Glomerular endothelial cell (primary cell): ENCODE measurements at places on chromosomes 4 and X. TPM values are rescaled to one million over a fixed set of nuclear protein-coding genes. Genes with fewer than 3 reads are reported as not detected.

ZNF732 gene
- 0.05 and 1.1 TPM in 2 replicates for total RNA-seq

MAGEE2 gene
- not detected in 2 replicates for total RNA-seq

MAGEC2 gene
- not detected in 2 replicates for total RNA-seq

PNMA6A gene
- 2.1 and 2.5 TPM in 2 replicates for total RNA-seq

PDHA2 gene
- not detected in 2 replicates for total RNA-seq

SLC2A9 gene
- 3.0 and 3.8 TPM in 2 replicates for total RNA-seq

HTN3 gene
- not detected in 2 replicates for total RNA-seq

PRRG3 gene
- total RNA-seq: 0.99 TPM in 1 of 2 replicates, not detected in the other

HCFC1 gene
- total RNA-seq: 54.4 and 91.0 TPM in 2 replicates

FAM120C gene
- 1.6 and 6.7 TPM in 2 replicates for total RNA-seq

EIF2S3 gene
- 126 and 165 TPM in 2 replicates for total RNA-seq

GRCh38 chr4:134243742-134244713, 42.4 kb upstream of the PABPC4L start:
- DNase-seq: no peak

GRCh38 chr4:90030953-90031352, 96.2 kb upstream of the CCSER1 start:
- DNase-seq: no peak

DNA sequence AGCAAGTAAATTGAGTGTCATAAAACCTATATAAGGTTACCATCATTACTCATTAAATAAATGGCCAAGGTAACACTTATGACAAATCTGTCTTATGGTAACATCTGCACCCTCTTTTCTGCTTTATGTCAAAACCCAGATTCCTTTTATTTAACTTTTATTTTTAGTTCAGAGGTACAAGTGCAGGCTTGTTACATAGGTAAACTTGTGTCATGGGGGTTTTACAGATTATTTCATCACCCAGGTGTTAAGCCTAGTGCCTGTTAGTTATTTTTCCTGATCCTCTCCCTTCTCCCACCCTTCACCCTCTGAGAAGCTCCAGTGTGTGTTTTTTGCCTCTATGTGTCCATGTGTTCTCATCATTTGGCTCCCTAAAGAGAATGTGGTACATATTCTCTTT, 930.7 kb downstream of the CCSER1 start:
- no peak for DNase-seq

GRCh38 chr4:148258535-148258934, 183.7 kb downstream of the NR3C2 start:
- DNase-seq: no peak

DNA sequence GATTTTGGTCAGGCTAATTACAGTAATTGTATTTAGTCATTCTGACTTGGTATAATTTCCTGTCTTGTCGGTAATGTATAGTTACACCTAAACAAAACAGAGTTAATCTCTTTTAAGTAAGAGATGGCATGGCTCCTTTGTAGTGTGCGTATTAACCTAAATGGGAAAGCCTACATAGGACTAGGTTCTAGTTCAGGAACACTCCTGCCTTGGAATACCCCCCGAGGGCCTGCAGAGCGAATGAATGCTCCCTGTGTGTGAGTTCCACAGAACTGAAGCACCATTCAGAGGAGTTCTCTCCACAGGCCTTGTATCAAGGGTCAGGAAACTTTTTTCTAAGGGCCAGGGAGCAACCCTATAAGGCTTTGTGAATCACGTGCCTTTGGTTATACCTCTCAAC, 44.9 kb upstream of the STIM2 start:
- no peak for DNase-seq

DNA sequence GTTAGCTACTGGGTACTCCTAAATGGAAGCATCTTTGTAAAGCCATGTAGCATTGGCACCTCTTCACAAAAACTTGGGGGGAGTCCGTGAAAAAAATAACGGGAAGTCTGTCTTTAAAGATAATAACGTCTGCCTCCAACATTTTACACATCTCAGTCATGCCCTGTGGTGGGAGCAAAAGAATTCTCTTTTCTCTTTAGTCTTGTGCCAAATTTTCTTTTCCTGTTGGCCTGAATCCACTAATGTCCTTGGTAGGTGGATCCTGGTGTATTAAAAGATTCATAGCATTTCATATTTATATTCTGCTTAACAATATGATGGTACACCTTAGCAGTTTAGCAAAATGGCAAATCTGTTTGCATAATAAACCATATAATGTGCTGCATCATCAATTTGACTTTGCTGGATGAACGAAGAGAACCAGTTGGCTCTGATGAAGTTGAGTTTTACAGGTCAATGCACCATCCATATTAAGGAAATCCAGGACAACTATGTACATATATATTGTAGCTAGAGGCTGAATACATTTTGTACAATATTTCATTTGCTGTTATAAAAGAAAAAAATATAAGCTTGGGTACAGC, 746.4 kb upstream of the MAGEB2 start:
- no peak for DNase-seq

DNA sequence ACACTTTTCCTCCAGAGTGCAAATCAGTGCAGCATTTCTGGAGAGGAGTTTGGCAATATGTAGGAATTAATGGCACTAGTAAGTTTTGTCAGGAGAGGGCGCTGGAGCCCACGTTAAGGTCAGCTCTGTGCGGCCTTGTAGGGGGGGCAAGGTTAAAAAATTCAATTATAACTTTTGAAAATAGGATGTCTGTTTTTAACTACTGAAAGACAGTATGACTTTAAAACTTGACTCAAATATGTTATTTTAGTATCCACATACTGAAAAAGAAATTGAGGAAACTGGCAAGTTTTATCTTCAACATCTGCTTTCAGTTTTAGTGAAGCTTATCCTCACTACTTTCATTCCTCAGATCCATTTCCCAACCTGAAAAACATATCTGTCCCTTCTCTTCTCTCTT, 30.9 kb upstream of the HSD17B13 start:
- DNase-seq: peak; percentile 22

DNA sequence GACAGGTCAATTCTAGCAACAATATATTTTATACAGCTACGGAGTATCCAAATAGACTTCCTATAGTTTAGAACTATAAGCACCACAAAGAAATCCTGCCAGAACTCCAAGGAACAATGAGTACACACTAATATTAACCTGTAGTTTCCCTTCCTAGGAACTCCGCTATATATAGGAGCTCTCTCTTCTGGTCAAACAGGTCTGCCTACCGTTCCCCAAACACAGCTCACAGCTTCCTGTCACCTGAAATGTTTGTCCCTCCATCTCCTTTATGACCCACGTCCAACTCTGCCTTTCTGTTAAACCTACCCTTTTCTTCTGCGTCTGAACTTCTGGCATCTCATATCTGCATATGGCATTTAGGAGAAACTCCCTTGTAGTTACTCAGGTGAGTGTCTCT, 10.5 kb upstream of the GJB1 start:
- no peak for DNase-seq

DNA sequence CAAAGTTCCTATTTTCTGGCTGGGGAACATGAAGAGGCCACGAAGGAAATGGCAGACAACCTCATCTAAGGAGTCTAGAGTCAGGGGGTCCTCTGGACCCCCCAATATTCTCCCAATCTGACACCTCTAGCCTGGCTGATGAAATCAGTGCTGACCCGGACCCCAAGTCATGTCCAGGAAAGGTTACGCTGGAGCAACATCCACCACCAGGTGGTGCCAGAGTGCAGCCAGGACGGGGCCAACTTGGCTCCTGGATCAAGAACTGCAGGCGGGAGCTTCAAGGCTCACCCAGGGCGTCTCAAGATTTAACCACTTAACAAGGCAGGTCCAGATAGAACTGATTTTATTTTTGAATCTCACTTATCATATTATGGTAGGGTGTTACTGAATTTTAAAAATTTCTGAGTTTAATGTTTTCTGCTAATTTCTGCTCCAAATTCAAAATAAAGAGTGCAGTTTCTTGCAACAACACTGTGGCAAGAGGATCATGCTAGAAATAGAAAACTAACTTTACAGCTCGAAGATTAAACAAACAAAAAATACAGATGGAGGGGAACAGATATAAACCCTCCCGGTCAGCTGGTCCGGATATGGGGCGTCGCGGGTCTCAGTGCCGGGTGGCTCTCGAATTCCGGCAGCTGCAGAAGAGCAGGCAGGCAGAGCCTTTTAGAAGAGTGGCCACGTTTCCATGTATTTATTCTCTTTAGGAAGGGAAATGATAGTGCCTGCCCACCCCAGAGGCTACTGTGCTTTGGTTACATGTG, 135.5 kb downstream of the AFAP1 start:
- no peak for DNase-seq

DNA sequence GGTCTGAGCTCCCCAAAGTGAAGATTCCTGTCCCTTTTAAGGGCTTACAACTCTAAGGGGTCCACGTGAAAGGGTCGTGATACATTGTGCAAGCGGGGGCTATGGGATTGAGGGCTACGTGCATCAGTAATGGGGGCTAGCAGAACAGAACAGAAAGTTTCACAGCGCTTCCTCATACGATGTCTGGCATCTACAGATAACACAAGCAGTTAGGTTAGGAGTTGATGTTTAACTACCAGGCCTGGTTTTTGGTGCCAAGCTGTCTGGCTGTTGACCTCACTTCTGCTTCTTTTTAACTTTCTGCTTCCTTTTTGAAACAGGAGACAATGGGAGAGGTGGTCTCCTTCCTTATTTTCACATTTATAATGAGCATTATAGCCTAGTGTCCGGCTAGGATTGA, 368.6 kb upstream of the CXorf51A start:
- DNase-seq: no peak

DNA sequence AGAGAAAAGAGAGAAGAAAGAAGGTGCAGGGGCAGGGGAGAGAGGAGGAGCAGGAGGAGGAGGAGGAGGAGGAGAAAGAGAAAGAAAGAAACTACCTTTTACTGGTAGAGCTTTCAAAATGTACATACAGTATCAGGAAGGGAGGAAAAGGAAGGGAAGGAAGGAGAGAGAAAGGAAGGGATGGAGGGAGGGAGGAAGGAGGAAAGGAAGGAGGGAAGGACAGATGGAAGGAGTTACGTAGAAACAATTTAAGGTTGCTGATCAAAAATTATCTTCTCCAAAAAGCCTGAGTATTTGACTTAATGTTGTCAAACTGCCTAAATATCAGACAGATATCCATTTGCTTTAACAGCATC, 13.4 kb downstream of the TBC1D9 start:
- DNase-seq: no peak

- DNase-seq: no peak
These were observed 34.1 kb upstream of the CLDN24 start for GRCh38 chr4:183356173-183356830.

DNA sequence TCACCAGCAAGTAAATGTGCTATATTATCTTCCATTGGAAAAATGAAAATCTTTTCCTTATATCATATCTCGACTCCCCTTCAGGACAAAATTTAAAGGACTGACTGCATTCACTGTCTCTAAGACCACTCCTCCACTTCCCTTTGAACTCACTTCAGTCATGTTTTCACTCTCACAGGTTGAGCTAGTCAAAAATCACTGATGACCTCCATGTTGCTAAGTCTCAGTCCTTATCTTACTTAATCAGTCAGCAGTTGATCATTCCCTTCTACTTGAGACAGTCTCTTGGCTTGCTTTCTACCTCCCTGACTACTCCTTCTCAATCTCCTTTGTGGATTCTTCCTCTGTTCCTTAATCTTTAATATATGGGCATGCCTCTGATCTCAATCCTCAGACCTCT, 117.0 kb upstream of the LSM6 start:
- DNase-seq: no peak

GRCh38 chr4:171896426-171896825, 83.2 kb downstream of the GALNTL6 start:
- DNase-seq: no peak

DNA sequence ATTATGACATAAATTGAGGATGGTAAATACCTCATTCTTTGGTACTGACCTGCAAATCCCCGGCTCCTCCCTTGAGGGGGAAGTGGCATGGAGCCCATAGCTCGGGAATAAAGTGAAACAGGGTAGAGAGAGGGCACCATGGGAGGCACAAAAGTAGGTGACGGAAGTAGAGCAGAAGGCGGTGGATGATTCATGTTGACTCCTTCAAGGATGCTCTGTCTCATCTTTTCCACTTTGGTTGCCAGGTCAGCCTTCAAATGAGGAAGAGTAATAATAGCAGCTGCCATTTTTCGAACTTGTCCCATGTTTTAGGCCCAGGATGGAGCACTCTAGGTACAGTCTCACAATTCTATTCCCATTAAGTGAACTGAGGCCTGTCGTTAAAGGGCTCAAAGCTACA, 41.4 kb upstream of the PHF8 start:
- DNase-seq: no peak

GRCh38 chr4:97866821-97867556, 276.3 kb downstream of the STPG2 start:
- DNase-seq: no peak

DNA sequence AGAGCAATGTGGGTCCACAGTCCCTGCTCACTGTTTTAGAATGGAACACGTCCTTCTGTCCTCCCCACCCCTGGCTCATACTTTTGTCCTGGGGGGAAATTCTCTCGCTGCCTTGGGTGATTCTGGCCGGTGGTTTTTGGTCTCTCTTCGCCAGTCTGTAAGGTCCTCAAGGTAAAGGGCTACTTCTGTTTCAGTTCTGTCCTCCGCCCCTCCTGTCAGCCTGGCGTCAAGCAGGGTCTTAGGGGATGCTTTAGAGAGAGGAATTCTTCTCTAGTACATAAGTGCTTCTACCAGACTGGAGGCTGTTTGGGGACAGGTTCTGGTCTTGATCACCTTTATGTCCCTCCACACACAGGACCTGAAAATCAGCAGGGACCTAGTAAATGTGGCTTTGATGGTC, 617 bp upstream of the MRFAP1L1 start:
- no peak for DNase-seq

- DNase-seq: no peak
These were observed 556.3 kb downstream of the GALNTL6 start for GRCh38 chr4:172369471-172369959.

DNA sequence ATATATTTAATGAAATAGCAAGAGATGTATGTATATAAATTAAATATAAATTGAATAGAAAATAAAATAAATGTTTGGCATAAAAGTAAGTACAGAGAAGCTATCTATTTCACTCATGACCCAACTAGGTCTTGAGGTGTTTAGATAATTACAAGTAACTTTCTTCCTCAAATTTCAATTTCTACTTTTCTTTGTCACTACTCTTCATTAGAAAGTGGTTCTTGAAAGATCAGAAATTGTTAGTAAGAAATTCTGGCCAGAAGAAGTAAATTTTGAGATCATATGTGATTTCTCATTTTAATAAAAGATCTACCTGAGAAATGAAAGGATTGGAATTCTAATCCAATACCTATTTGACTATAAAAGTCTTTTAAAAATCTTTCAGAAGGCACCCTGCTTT, 126.9 kb downstream of the BTC start:
- DNase-seq: no peak

- DNase-seq: no peak
These were observed 21.2 kb downstream of the SPRY1 start for GRCh38 chr4:123417813-123418212.

GRCh38 chr4:55854129-55854528, 681 bp downstream of the EXOC1 start:
- no peak for DNase-seq
